KG1 (cell line): ENCODE measurements at places on chromosomes 16 and 17.

DNA sequence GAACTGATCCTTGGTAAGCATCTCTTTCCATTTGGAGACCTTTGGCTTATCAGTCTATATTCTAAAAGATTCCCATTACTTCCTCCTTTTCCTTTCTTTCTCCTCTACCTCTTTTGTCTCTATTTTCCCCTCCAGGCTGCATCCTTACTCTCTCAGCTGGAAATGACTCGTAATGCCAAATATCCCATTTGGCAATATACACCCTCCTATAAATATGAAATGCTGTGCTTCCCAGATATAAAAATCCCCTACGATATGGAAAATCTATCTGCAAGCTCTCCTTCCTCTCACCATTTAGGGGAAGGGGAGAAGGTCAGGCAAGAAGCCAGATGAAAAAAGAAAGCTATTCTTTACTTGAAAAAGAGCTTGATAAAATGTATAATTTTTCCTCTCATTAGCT is 39.9 kb downstream of the XPO6 start:
- DNase-seq: no peak

- DNase-seq: no peak
These were observed 2.4 kb upstream of the MTMR4 start for GRCh38 chr17:58516644-58517377.

DNA sequence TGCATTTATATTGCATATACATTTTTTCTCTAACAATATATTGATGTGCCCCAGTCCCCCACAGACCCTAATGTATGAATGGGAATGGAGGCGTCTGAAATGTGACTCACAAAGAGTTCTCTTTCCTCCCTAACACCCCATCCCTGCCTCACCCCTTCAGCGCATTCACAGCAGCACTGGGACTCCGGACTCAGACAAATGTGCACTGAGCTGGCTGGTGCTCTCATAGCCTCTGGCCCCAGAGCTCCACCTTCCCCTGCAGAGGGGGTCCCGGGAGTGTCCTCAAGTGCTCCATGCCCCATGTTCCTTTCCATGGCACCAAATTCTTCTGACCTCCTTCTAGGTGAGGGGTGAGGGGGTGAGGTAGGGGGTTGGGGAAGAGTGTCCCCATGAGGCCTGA is 20.6 kb downstream of the NPTX1 start:
- no peak for DNase-seq

- no peak for DNase-seq
These were observed 317.9 kb downstream of the MAP2K6 start for GRCh38 chr17:69732272-69732918.

DNA sequence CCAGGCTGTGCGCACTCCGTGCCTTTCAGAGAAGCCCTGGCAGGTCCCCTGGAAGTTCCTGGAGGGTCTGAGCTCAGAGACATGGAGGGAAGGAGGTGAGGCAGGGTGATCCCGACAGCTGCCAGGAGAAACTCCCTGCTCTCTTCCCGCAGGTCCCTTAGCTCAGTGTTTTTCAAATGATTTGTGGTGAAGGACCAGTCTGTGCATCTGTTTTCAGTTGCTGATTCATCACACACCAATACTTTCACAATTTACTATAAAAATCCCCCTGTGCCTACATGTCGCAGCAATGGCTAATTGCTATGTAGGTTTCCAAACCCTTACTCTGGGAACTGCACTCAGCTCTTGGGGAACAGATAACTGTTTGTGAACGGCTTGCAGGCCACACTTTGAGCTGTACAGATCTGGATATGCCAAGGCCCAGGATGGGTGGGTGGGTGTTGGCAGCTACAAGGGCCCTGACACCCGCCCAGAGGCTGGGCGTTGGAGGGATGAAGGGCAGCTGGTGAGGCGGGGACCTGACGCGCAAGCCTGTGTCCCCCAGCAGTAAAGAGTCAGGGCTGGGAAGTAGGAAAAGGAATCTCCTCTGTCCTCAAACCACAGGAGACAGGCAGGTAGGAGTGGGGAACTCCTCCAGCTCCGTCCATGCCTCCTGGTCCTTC is 20.5 kb upstream of the EMP2 start:
- no peak for DNase-seq

DNA sequence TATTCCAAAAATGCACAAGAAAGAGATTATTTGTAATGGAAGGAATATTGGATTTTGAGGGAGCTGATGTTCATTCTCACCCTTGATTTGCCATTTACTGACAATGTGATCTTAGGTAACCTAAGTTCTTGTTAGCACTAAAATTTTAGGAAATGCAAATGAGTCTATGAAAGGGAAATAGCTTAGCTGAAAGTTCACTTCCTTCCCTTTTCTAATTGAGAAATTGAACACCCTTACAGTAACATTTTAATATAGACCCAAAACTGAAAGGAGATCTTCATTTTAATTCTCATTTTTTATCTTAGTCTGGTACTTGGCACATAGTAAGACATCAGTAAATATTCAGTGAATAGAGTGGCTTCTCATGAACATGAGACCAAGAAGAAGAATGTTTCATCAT is 10.9 kb upstream of the WSB1 start:
- peak; percentile 17 for DNase-seq

DNA sequence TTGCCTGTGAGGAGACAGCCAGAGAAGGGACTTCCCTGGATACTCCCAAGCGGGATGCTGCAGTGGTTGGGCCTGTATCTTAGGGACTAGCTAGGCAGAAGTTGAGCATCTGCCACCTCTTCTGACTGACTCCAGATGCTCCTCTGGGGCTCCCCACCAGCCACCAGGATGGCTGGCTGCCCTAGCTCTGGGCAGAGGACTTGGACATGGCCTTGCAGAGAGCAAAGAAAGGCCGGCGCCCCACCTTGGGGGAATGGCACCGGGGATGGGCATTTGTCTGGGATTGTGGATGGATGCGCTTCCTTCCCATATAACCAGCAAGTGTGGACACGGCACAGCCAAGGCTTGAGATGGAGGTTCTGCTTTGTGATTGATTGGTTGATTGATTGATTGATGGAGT is 69.0 kb downstream of the OR1D5 start:
- DNase-seq: no peak

- no peak for DNase-seq
These were observed 18.1 kb downstream of the KCNJ12 start for GRCh38 chr17:21394265-21394664.

- no peak for DNase-seq
These were observed 12.8 kb upstream of the SLC38A10 start for GRCh38 chr17:81307636-81308560.

DNA sequence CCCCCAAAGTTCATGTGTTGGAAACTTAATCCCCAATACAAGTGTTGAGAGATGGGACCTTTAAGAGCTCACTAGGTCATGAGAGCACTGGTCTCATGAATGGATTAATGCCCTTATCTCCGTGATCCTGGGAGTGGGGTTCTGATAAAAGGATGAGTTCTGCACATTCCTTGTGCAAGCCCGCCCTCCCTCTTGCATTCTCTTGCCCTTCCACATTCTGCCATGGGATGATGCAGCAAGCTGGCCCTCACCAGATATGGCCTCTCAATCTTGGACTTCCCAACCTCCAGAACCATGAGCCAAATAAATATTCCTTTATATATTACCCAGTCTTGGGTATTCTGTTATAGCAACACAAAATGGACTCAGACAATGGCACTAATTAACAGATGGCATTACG is 14.1 kb downstream of the GLG1 start:
- DNase-seq: no peak

DNA sequence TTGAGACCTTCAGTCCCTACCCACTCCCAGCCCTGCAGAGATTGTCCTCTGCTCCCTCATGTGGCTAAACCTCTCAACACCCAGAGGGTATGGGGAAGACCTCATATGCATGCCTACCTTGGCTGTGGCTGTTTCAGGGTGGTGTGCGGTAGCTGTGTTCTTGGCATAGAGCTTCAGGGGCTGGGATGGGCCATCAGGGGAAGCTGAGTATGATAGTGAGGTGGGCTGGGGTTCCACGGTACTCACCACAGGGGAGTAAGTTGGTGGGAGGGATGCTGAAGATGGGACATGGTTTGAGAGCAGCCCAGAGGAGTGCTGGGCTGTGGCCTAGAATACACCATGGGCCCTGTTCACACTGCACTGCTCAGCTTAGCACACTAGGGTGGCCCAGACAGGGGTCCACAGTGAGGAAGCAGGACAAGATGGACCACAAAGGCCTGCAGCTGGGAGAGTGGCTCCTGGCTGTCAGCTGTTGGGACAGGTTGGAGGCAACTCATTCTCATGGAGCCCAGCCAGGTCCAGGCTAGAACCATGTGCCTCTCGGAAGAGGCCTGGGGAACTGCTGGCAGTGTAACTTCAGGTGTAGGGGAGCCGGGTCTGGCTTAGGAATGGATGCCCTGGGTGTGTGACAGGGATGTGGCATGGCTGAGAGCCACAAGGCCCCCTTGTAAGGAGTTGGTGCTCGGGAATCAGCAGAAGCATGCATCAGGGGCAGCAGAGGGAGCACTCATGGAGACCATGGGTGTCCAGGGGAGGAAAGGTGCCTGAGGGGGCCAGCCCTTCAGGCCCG is 3.1 kb downstream of the MFAP4 start:
- DNase-seq: no peak

GRCh38 chr16:583470-583814 is 6.4 kb upstream of the RAB40C start:
- no peak for DNase-seq

GRCh38 chr16:89815639-89816348 is 653 bp downstream of the FANCA start:
- no peak for DNase-seq
